A673 (cell line): ENCODE measurements at places on chromosomes 1 and 21. TPM values are rescaled to one million over a fixed set of nuclear protein-coding genes. Genes with fewer than 3 reads are reported as not detected.

The RUSC1 gene
- 42.2 and 43.9 TPM in 2 replicates for total RNA-seq

DNA sequence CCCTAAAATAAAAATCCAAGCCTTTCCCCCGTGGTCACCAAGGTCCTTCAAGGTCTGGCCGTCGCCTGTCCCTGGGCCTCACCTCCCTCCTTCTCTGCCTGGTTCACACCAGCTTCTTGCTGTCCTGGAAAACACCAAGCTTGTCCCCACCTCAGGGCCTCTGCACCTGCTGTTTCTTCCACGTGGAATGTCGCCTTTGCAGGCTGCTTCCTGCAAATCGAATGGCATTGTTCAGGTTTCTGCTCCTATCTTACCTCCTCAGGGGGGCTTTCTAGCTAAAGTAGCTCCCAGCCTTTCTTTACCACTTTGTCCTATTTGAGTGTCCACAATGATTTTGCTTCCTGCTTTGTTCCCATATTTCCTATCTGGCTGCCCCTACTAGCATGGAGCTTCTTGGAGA, 3.3 kb upstream of the CASZ1 start:
- H3K4me3 ChIP-seq = no peak overlapping the region
- H3K4me1 ChIP-seq = no peaks in the 10 kb centered on the region
- no peak overlapping the region for H3K27ac ChIP-seq
- peaks cover 10% of the 10 kb centered on the region for H3K27me3 ChIP-seq

- no peaks in the 10 kb centered on the region for H3K27me3 ChIP-seq
- H3K4me3 ChIP-seq = no peak overlapping the region
- H3K36me3 ChIP-seq = peaks cover 81% of the 10 kb centered on the region
- no peaks in the 10 kb centered on the region for H3K4me1 ChIP-seq
- no peak for DNase-seq
Measured at GRCh38 chr1:225990705-225991464, 8.3 kb downstream of the SDE2 start.

GRCh38 chr21:42777064-42777756, 102.1 kb downstream of the WDR4 start:
- H3K36me3 ChIP-seq = no peaks in the 10 kb centered on the region
- DNase-seq = no peak
- H3K4me3 ChIP-seq = no peak overlapping the region
- H3K4me1 ChIP-seq = peaks cover 8% of the 10 kb centered on the region
- no peak overlapping the region for H3K27ac ChIP-seq
- H3K27me3 ChIP-seq = peaks cover 15% of the 10 kb centered on the region

The NMNAT2 gene
- 0.13 and 0.17 TPM in 2 replicates for total RNA-seq

GRCh38 chr1:112496290-112496689, 12.5 kb upstream of the WNT2B start:
- H3K4me1 ChIP-seq = no peaks in the 10 kb centered on the region
- H3K36me3 ChIP-seq = no peaks in the 10 kb centered on the region
- no peak for DNase-seq
- no peak overlapping the region for H3K27ac ChIP-seq
- H3K27me3 ChIP-seq = no peaks in the 10 kb centered on the region

- no peak for DNase-seq
- H3K4me1 ChIP-seq = peaks cover 8% of the 10 kb centered on the region
- H3K27me3 ChIP-seq = no peaks in the 10 kb centered on the region
- H3K36me3 ChIP-seq = no peaks in the 10 kb centered on the region
Measured at GRCh38 chr1:10862743-10863335, 66.4 kb upstream of the CASZ1 start.

The TXNIP gene
- 27.3 and 36.4 TPM in 2 replicates for total RNA-seq

DNA sequence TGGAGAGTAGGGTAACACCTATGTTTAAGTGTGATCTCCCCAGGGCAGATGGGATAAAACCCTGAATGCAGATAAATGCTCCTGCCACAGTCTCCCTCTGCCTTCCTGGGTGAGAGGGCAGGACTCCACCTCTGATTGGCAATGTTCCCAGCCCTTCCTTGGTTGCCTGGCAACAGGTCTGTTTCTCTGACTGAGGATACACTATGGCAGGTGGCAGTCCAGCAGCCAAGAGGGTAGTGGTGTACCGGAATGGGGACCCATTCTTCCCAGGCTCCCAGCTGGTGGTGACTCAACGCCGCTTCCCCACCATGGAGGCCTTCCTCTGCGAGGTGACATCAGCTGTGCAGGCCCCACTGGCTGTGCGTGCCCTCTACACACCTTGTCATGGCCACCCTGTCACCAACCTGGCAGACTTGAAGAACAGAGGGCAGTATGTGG, at the start of gene DCDC2B:
Gene DCDC2B (plus strand): TSS at position 199 of the 438 bp plus-strand sequence. CDS start 5 bp downstream, at position 204.
- no peaks in the 10 kb centered on the region for H3K27me3 ChIP-seq
- H3K36me3 ChIP-seq = peaks cover 7% of the 10 kb centered on the region
- no peaks in the 10 kb centered on the region for H3K4me1 ChIP-seq
- H3K27ac ChIP-seq = no peak within 1 kb of the TSS
- H3K4me3 ChIP-seq = no peak within 1 kb of the TSS
- peak; percentile 46 for DNase-seq

DNA sequence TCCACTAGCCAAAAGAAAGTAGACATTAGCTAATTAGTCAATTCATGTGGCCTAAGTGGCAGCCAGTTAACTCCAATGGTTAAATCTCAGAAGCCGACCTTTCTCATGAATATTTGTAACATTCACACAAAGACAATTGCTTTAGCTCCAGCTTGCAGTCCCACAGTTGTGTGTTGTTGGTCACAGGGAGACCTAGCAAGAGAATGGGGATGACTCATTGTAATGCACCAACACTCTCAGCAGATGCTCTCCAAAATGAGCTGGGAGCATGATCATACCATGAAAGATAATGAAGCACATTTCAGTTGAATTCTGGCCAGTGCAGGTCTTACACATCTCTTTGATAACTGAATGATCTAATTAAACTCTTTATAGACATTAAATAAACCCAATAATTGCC, 160.4 kb downstream of the HLX start:
- no peaks in the 10 kb centered on the region for H3K4me1 ChIP-seq
- no peaks in the 10 kb centered on the region for H3K27me3 ChIP-seq
- DNase-seq = no peak
- H3K27ac ChIP-seq = no peak overlapping the region

DNA sequence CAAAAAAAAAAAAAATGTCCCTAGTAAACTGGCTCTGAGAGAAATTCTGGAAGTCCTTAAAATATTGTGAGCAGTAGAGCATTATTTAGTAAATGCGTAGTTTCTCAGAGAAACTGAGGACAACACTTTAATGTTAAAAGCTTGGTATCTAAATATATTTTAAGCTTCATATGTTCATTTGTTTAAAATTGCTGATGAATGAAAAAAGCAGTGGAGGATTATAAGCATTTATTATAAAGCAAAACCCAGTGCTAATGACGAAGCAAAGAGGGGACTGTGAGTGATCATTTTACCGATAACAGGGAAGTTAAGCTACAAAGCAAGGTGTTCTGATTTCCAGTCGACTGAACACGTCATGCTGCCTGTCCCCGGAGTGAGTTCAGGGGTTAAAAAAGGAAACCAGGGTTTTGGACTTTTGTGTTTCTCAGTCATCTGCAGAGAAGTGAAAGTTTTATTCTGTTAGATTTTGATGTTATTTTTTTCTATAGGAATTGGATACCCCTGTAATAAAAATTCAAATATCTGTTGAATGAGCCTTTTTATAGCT, 64.5 kb upstream of the SCCPDH start:
- peaks cover 3% of the 10 kb centered on the region for H3K4me1 ChIP-seq
- no peak overlapping the region for H3K27ac ChIP-seq
- H3K27me3 ChIP-seq = no peaks in the 10 kb centered on the region
- no peak for DNase-seq
- H3K36me3 ChIP-seq = no peaks in the 10 kb centered on the region
- no peak overlapping the region for H3K4me3 ChIP-seq

The HPCAL4 gene
- not detected in 2 replicates for total RNA-seq

GRCh38 chr1:159869173-159869572, 6.7 kb upstream of the VSIG8 start:
- H3K36me3 ChIP-seq = no peaks in the 10 kb centered on the region
- no peaks in the 10 kb centered on the region for H3K27me3 ChIP-seq
- no peak overlapping the region for H3K27ac ChIP-seq
- DNase-seq = no peak

The KANK4 gene
- 0.13 and 0.24 TPM in 2 replicates for total RNA-seq

GRCh38 chr1:25922056-25922970, 16.1 kb upstream of the STMN1 start:
- peaks cover 10% of the 10 kb centered on the region for H3K4me1 ChIP-seq
- peak overlapping the region; percentile 52 for H3K4me3 ChIP-seq
- peak overlapping the region; percentile 27 for H3K27ac ChIP-seq
- DNase-seq = peak; percentile 70
- no peaks in the 10 kb centered on the region for H3K36me3 ChIP-seq

The WDR64 gene
- not detected in 2 replicates for total RNA-seq

The KIF2C gene
- total RNA-seq = 127 and 136 TPM in 2 replicates

DNA sequence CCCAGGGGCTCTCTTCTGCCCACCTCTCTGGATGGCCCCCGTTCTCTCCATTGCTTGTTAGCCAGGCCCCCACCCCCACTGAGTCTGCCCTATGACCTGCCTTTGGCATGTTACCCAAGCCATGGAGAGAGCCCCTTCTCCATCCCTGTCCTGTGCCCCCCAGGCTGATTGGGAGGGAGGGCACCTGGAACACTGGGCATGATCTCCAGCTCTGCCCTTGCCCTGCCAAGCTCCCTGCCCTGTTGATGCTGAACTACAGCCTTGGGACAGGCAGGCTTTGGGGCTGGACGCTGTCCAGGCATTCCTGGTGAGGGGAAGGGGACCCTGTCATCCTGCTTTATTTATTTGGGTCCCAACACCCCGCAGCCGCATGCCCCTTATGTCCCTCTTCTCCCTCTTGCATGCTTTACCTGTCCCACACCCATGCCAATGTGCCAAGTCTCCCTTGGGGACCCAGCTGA, 10.7 kb downstream of the TRIM46 start:
- H3K4me3 ChIP-seq = no peak overlapping the region
- no peak overlapping the region for H3K27ac ChIP-seq
- H3K27me3 ChIP-seq = no peaks in the 10 kb centered on the region
- no peaks in the 10 kb centered on the region for H3K36me3 ChIP-seq

DNA sequence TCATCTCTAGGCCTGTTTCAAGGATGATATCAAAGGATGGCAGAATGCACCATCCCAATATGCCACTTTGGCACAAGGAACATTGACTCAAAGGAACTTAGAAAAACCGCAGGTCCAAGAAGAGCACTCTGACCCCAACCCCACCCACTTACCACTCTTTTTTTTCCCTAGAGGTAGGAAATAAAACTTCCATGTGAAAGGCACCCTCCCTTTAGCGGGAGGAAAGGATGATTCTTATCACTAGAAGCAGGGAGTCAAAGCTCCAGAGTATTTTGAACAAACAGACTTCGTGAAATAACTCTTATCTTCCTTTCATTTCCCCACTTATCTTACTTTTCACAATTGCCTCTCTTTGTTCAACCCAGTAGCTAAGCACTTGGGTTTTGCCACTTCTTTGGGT, 22.2 kb downstream of the PSMG1 start:
- H3K27ac ChIP-seq = no peak overlapping the region
- H3K4me3 ChIP-seq = no peak overlapping the region
- no peak for DNase-seq
- no peaks in the 10 kb centered on the region for H3K36me3 ChIP-seq

DNA sequence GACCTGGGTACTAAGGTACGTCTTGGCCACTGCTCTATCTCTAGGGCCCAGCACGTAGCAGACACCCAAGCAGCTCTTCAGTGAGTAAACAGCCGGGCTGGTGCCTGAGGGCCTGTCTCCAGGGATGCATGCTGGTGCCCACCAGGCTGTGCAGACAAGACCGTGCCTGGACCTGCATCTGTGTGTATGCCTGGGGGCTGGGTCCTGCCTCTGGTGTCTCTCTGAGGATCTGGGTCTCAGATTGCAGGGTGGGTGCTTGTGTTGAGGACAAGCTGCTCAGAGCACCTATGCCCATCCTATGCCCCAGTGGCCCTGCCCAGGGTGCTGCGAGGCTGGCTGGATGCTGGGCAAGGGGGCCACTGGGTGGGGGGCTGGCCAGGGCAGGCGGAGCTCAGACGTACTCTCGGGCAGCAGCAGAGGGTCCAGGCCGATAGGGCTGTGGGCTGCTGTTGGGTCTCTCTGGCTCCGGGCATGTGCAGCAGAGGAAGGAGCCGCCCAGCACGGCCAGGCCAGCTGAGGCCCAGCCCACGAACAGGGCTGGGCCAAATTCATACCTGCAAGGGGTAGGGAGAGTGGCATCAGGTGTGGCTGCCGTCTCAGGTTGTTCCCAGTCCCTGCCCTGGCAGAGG, 4.4 kb downstream of the CLDN19 start:
- no peak overlapping the region for H3K4me3 ChIP-seq
- no peaks in the 10 kb centered on the region for H3K27me3 ChIP-seq
- no peak overlapping the region for H3K27ac ChIP-seq
- H3K36me3 ChIP-seq = no peaks in the 10 kb centered on the region
- no peak for DNase-seq

- peaks cover 22% of the 10 kb centered on the region for H3K4me1 ChIP-seq
- peak; percentile 63 for DNase-seq
- H3K27me3 ChIP-seq = no peaks in the 10 kb centered on the region
- H3K4me3 ChIP-seq = no peak overlapping the region
- H3K27ac ChIP-seq = no peak overlapping the region
Measured at GRCh38 chr1:204258213-204259115, 44.7 kb upstream of the GOLT1A start.

GRCh38 chr1:77370161-77370560, 88.3 kb downstream of the AK5 start:
- no peak overlapping the region for H3K27ac ChIP-seq
- H3K36me3 ChIP-seq = no peaks in the 10 kb centered on the region
- H3K4me1 ChIP-seq = no peaks in the 10 kb centered on the region
- H3K4me3 ChIP-seq = no peak overlapping the region

The SH3BGR gene
- total RNA-seq = 2.9 and 4.9 TPM in 2 replicates

GRCh38 chr1:47661040-47661439, 223.2 kb downstream of the FOXD2 start:
- no peak overlapping the region for H3K4me3 ChIP-seq
- H3K36me3 ChIP-seq = no peaks in the 10 kb centered on the region
- no peak overlapping the region for H3K27ac ChIP-seq
- H3K27me3 ChIP-seq = peaks cover 3% of the 10 kb centered on the region
- no peaks in the 10 kb centered on the region for H3K4me1 ChIP-seq

- DNase-seq = no peak
- no peak overlapping the region for H3K4me3 ChIP-seq
- H3K4me1 ChIP-seq = no peaks in the 10 kb centered on the region
- no peaks in the 10 kb centered on the region for H3K27me3 ChIP-seq
- no peak overlapping the region for H3K27ac ChIP-seq
Measured at GRCh38 chr21:23455676-23456075, 2151.6 kb downstream of the MRPL39 start.
